ENCODE measurements at places on chromosomes 4 and X. TPM values are rescaled to one million over a fixed set of nuclear protein-coding genes. Genes with fewer than 3 reads are reported as not detected.

- no peak overlapping the region for H3K27ac ChIP-seq
- H3K4me3 ChIP-seq = no peak overlapping the region
- peaks cover 4% of the 10 kb centered on the region for H3K4me1 ChIP-seq
- peaks cover 73% of the 10 kb centered on the region for H3K27me3 ChIP-seq
- no peak for DNase-seq
Measured at GRCh38 chr4:3290889-3291321, 1.9 kb upstream of the RGS12 start.

DNA sequence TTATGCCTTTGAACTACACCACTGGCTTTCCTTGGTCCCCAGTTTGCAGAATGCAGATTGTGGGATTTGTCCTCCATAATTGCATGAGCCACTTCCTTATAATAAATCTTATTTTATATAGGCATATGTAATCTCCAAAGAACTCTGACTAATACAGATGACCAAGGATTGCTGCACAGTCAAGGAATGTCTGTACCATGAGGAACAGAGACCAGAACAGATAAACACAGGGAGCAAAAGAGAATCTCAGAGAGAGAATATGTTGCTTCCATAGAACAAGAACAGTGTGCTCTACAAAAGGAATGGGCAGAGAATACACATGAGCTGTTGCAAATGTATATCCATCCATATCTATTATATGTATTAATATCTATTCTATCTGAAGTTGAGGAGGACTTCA lies 111.1 kb downstream of the ADRA2C start:
- no peak overlapping the region for H3K4me3 ChIP-seq
- DNase-seq = no peak
- no peaks in the 10 kb centered on the region for H3K4me1 ChIP-seq
- H3K27ac ChIP-seq = no peak overlapping the region
- H3K36me3 ChIP-seq = no peaks in the 10 kb centered on the region

DNA sequence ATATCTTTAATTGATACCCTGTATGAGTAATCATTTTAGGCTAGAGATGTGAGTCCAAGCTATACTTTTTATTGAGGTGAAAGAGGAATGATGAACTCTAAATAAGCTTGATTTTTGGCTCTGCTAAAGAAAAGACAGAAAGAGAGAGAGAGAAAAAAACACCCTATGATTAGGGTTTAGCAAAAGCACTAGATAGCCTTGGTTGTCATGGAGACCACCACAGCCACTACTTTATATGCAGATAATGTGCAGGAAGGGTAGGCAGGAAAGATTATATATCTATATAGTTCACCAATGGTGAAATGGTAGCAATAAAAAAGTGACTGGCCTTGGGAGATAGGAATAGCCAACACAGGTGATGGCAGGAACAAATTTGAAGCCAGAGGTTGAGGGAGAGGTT lies 69.9 kb upstream of the CAMK2D start:
- no peaks in the 10 kb centered on the region for H3K27me3 ChIP-seq
- no peak for DNase-seq
- no peak overlapping the region for H3K4me3 ChIP-seq
- H3K4me1 ChIP-seq = no peaks in the 10 kb centered on the region
- no peak overlapping the region for H3K27ac ChIP-seq

MAGEC2 gene
- not detected for polyA plus RNA-seq
